ENCODE measurements at places on chromosomes 1 and 21.
A peak's percentile ranks its signal among the peaks of the same experiment; 100 is the strongest.

DNA sequence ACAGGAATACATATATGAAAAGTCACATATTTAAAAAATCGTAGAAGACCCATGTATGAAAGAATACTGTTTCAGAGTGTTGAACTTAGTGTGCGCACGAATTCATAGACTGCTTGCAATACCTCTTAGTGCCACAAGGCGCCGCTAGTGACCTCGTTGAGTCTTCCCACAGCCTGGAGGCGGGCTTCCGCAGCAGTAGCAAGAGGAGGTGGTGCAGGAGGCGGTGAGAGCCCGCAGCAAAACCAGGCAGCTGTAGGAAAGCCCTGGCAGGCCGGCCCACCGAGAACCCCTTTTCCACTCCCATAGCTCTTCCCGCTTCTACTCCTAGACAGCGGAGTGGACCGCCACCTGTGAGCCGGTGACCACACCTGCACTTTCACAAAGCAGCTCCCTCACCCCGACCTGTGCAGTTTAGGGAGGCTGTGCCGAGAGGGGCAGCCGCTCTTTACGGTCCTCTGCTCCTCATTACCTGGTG lies 23.5 kb downstream of the MTARC1 start:
- no peak for DNase-seq

DNA sequence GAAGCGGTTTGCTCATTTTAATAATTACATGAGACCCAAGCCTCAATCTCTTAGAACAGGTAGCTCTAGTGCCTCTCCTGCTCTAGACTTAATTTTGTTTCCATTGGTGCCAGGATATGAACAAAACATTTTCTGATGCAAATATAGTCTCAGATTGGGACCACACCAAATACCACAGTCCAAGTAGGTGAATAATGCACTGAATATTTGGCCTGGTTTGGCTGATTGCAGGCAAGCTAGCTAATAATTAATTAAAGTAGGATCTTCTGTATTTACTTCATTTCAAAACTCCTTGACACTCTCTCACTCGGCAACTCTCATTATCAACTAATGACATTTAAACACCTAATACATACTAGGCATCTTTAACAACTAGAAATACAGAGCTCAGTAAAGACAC lies 219.6 kb downstream of the LTN1 start:
- no peak for DNase-seq

GRCh38 chr1:150576794-150577556 lies 2.4 kb downstream of the MCL1 start:
- no peak for DNase-seq

DNA sequence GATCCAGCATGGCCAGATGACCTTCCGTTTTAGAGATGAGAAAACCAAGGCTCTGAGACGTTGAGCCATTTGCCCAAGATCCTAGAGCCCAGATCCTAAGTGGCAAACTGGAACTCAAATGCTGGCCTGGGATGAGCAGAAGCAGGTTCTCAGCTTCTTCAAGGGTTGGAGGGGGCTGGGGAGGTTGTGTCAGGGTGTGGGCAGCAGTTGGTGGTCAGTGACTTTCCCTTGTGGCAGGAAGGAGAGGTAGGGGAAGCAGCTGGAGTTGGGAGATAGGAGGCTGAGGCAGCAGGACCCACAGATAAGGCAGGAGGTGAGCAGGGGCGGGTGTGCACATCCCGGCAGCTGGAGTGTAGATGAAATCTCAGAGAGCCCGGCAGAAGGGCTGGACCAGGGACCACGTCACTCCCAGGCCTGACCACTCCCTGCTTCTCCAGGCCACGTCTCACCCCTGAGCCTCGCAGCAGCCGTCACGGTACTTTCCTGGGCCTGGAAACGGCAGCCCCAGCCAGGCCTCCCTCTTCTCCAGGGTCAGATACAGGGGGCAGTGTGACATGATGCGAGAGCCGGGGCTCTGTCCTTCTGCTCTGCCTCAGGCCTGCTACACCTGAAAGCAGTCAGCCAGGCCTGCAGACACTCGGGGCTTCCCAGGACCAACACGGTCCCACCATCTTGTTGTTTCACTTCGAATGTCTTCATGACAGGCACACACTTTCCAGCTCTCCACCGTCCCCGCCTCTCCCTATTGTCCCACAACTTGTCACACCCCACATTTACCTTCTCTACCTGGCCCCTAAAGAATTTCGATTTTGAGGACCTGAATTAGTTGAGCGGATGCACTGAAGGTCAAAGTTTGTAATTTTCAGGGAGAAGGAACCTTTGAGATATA lies 11.5 kb upstream of the LAPTM5 start:
- no peak for DNase-seq

DNA sequence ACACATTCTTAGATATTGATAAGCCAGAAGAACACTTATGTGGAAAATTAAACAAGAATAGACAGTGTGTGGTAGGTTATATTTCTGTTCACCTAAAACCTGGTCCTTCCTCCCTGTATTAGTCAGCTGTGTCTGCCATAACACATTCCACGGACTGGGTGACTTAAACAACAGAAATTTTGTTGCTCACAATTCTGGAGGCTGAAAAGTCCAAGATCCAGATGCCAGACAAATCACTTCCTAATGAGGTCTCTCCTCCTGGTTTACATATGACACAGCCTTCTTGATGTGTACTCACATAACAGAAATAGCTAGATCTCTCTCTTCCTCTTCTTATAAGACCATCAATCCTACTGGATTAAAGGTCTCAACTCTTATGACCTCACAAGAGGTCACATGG lies 25.7 kb downstream of the JMJD4 start:
- DNase-seq, result no peak

- no peak for DNase-seq
Observed at GRCh38 chr1:201578008-201578888, 39.3 kb downstream of the NAV1 start.

DNA sequence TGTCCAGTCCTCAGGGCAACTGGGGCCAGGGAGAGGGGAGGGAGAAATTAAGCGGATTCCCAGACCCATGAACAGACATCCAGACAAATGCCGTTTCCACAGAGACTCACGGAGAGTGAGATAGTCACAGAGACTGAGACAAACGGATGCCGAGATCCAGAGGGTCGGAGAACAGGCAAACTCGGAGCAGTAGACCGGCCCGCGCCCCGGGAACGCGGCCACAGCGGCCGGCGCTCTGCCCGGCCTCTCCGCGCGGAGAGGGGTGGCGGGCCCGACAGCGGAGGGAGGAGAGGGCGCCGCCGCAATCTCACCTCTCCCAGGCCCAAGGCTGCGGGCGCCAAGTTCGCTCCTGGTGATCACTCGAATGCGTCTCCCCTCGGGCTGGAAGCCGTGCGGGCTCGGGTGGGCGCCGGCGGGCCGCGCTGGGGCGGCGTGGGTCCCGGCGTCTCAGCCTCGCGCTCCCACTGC lies 831 bp upstream of the FOXD2 start:
- DNase-seq, result no peak

DNA sequence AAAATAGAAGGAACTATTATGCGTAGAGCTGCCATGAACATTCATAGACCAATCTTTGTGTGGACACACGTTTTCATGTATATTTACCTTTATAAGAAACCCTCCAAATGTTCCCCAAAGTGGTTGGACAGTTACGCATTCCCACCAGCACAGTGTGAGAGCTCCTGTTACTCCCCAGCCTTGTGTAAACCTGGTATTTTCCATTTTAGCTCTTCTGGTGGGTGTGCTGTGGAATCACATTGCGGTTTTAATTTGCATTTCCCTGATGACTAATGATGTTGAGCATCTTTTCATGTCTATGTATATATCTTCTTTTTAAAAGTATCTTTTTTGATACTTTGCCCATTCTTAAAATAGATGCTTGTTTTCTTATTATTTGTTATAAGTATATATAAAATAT lies 3.2 kb upstream of the UBASH3A start:
- DNase-seq, result no peak

GRCh38 chr1:1283821-1284220 lies 3.6 kb downstream of the SCNN1D start:
- no peak for DNase-seq

DNA sequence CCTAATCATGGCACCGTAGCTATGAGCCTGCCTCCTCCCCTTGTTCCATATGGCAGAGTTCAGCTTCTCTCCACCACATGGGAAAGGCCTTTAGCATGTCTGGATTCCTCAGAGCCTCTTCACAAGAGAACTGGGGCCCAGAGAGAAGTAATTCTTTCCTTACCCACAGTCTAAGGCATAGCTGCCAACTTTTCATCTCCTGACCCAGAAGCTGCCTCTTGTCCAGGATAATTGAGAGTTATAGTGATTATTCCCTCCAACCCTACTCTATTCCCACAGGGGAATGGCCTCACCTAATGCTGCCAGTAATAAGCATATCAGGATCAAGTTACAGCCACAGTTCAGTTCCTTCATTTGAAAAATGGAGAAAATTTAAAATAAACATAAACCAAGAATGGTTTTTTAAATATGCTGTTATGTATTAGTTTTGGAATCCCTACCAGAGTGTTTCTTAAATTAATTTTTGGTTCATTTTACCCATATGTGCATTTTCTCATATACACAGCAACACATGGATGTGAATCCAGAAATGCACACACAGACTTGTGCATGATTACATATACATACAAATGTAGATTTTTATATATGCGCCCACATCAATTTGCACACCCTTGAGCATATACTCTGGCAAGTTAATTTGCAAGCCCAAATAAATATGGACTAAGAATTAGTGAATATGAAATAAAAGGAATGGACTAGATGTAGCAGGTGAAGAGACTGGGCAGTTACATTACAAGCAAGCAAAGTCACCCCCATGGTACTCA lies 63.9 kb upstream of the WARS2 start:
- no peak for DNase-seq

DNA sequence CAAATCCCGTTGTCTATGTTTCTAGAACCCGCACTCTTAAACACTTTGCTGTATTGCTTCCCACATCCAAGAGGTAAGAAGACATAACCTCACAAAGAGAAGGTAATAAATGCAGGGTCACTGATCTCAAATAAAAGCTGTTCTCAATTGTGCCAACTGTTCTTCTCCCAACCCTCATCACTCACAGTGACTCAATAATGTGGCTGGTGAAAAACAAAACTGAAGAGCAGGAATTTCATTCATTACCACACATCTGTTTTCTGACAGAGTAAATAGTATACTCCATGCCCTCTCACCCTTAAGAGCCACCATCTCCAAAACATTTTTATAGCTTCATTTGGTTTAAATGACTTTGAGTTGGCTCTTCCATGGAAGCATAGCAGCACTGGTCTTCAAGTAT lies 6.2 kb upstream of the ERICH3 start:
- DNase-seq, result no peak

- no peak for DNase-seq
Observed at GRCh38 chr1:202965422-202965821, 1.6 kb downstream of the CYB5R1 start.

DNA sequence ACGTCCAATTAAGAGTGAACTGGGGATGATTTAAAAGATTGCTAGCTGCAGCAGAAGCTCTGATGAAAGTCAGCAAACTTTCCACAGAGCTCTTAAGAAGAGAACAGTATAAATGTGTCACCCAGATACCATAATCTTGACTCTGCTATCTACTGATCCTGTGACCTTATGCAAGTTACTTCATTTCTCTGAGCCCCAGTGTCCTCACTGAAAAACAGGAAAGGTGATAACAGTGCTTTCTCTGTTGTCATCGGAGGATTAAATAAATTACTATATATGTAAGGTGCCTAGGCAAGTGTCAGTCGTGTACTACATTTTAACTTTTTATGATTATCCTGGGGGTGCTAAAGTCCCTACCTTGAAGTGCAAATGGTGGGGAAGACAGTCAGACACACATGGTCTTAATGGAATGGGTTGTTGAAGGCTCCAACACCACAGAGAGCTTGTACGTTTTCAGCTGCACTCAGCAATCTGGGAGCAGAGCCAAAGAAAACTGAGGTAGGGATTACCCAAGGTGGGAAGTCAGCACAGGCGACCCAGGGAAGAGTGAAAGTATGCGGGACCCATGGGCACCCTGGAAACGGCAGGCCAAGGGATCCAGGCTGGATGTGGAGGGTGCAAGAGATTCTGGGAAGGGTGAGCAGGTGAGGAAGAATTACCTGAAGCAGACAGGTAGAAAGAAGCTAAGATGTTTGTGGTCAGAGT lies 82.8 kb downstream of the DTL start:
- DNase-seq, result no peak

- no peak for DNase-seq
Observed at GRCh38 chr21:27306206-27306605, 339.3 kb upstream of the ADAMTS5 start.

- DNase-seq, result no peak
Observed at GRCh38 chr21:28738420-28738704, 254.3 kb downstream of the LTN1 start.

GRCh38 chr1:211616231-211616964 lies 37.4 kb upstream of the SLC30A1 start:
- no peak for DNase-seq

DNA sequence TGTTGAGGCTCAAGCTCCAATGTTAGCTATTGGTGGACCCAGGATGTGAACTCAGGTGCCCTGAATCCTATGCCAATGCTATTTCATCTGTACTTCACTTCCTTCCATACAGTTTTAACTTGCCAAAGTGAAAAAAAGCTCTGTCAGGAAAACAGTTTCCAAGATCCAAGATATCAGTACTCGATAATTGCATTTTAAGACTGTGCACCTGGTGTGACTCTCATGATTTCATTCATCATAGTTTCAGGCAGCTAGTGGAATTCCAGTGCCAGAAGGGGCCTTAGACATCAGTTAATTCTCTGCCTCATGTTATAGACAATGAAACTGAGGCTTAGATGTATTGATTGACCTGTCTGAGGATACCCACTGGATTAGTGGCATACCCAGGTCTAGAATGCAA lies 26.5 kb upstream of the LEPR start:
- no peak for DNase-seq

- no peak for DNase-seq
Observed at GRCh38 chr1:200099040-200099439, 71.5 kb downstream of the NR5A2 start.

DNA sequence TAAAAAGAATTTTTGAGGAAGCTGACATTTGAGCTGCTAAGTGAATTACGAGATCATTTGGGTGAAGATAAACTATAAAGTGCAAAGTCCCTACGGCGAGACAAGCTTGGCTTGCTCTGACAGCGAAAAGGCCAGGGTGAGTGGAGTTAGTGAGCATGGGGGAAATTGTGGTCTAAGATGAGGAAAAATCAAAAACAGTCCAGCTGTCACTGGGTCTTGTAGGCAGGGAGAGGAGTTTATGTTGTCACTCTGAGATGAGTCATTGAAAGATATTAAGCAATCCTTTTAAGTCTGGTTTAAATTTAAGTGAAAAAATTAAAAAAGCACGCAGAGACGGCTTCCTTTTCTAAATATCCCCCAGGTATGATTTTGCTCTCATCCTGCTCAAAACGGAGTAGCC lies 601.9 kb downstream of the MRPL39 start:
- no peak for DNase-seq

- peak; percentile 57 for DNase-seq
Observed at GRCh38 chr1:10835822-10836421, 39.5 kb upstream of the CASZ1 start.

GRCh38 chr1:168742386-168742785 lies 13.4 kb upstream of the DPT start:
- no peak for DNase-seq

- DNase-seq, result no peak
Observed at GRCh38 chr1:10459184-10459583, 9.4 kb downstream of the CORT start.

DNA sequence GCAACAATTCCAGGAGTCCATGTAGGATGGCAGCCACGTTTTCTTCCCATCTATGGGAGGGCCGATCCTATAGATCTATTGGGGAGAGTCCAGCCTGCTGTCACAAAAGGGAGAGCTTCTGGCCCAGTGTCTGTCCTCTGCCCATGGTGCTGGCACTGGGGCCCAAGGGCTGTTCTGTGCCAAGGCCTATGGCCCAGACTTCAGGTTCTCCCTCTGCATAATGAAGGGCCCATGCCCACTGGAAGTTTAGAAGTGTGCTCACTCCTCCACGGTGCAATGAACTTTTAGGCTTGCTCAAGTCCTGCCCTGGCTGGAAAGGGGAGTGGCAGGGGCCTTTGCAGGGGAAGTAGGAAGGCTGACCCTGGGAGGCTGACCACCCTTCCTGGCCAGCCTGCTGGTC lies 44.1 kb upstream of the ATP2B4 start:
- DNase-seq, result no peak

Measured in NCI-H2029 treated with DMSO at 0.1 percent for 48 hours (cell line).